Dermis blood vessel endothelial cell (primary cell): ENCODE measurements at places on chromosomes 13 and 19. TPM values are rescaled to one million over a fixed set of nuclear protein-coding genes. Genes with fewer than 3 reads are reported as not detected.

The CGB8 gene
- not detected in 2 replicates for total RNA-seq

The ZNF154 gene
- 1.3 and 2.4 TPM in 2 replicates for total RNA-seq

The PLK5 gene
- not detected in 2 replicates for total RNA-seq

The ZNF844 gene
- 5.4 and 5.7 TPM in 2 replicates for total RNA-seq

The SIPA1L3 gene
- total RNA-seq, result 13.6 and 14.5 TPM in 2 replicates

The OR1M1 gene
- not detected in 2 replicates for total RNA-seq

The VSIG10L gene
- 0.09 and 0.17 TPM in 2 replicates for total RNA-seq

The GDF15 gene
- 106 and 152 TPM in 2 replicates for total RNA-seq

The APC2 gene
- total RNA-seq, result 0.23 and 0.34 TPM in 2 replicates

The FAM174C gene
- 22.0 and 25.0 TPM in 2 replicates for total RNA-seq

DNA sequence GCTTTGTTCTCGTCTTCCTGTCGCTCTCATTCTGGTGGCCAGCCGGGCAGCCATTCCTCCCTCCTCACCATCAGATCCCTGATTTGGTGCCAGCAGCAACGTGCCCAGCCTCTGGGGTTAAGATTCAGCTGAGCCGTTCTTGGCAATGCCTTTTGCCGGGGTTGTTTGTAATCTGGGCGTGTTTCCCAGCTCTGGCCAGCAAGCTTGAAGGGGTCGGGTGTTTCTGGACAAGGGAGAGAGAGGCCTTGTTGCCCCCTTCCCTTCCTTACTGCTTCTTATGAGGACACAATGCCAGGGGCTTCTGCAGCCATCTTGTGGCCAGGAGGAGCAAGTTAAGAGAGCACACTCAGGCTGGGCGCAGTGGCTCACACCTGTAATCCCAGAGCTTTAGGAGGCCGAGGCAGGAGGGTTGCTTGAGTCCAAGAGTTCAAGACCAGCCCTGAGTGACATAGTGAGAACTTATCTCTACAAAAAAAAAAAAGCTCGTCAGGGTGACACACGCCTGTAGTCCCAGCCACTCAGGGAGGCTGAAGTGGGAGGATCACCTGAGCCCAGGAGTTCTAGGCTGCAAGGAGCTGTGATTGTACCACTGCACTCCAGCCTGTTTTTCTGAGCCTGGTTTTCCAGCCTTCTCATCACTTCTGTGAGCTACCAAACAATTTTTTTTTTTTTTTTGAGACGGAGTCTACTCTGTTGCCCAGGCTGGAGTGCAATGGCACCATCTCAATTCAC, 10.7 kb upstream of the CRTC1 start:
- DNase-seq, result peak; percentile 44

DNA sequence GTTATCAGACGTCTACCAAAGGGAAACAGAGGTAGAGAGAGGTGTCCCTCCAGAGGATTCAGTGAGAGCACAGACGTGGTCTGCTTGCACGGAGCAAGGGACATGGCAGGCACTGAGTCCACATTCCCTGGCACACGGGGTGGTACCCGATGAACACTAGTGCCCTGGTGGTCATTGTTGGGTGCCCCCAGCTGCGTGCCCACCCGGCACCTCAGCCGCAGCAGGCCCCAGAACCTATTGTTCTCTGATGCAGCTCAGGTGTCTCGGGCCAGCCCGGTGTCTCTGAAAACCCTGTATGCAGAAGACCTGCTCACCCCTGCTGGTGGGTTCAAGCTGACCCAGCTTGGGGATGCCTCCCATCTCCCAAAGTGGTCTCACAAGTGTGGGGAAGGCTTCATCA, 11.9 kb downstream of the SUGP1 start:
- no peak for DNase-seq

DNA sequence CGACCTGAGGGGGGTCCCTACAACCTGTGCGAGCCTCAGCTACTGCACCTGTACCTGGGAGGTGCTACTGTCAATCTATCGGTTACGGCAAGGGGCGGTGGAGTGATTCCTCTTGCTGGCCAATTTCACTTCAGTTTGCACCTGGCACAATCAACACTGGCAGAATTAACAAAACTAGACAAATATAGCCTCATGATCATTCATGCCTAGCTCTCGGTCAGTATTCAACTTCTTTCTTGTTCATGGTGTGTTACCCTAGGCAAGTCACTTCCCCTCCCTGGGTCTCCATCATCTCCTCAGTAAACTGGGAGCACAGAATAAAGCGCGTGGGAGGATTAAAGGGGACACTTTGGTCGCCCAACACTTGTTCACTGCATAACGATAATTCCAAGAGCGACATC, 618 bp downstream of the HAUS8 start:
- DNase-seq, result no peak

DNA sequence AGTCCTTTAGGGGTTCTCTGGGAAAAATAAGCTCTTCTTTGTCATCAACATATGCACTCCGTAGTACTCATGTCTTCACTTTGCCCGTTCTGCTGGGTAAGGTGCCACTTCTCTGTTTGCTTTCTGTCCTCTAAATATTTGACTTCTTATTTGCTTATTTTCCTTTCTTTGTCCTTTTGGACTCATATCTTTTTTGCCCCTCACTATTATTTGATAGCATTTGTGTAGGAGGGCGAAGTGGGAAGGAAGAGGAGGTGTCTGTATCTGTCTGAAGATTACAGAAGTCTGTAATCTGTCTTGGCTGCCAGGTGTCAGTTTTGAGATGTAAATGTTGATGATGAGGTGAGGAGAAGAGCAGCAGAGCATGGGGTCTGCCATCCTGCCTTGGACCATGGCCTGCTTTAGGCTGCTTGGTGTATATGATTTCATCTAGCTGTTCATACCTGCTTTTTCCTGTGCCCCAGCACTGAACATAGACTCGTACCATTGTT, 30.8 kb downstream of the USPL1 start:
- no peak for DNase-seq

GRCh38 chr19:3857449-3858003, 11.3 kb downstream of the ZFR2 start:
- no peak for DNase-seq
